ENCODE measurements at places on chromosomes 4 and X. TPM values are rescaled to one million over a fixed set of nuclear protein-coding genes. Genes with fewer than 3 reads are reported as not detected.

Gene GPRASP2
- polyA plus RNA-seq: 4.8 TPM

Gene EGFL6
- not detected for polyA plus RNA-seq

Gene FHIP1A
- 0.50 TPM for polyA plus RNA-seq

Gene FGD1
- polyA plus RNA-seq: 0.32 TPM

Gene CENPVL1
- polyA plus RNA-seq: not detected

Gene ABCG2
- polyA plus RNA-seq: 1.9 TPM

Gene APELA
- polyA plus RNA-seq: not detected

Gene IRF2
- polyA plus RNA-seq: 20.1 TPM

Gene SPANXA1
- not detected for polyA plus RNA-seq

Gene CTAG2
- polyA plus RNA-seq: not detected

Gene ADGRA3
- 26.7 TPM for polyA plus RNA-seq

Gene ETDA
- polyA plus RNA-seq: not detected

Gene GPR143
- polyA plus RNA-seq: 0.50 TPM

Gene FSTL5
- not detected for polyA plus RNA-seq
